ENCODE measurements at places on chromosomes 6 and 20.

DNA sequence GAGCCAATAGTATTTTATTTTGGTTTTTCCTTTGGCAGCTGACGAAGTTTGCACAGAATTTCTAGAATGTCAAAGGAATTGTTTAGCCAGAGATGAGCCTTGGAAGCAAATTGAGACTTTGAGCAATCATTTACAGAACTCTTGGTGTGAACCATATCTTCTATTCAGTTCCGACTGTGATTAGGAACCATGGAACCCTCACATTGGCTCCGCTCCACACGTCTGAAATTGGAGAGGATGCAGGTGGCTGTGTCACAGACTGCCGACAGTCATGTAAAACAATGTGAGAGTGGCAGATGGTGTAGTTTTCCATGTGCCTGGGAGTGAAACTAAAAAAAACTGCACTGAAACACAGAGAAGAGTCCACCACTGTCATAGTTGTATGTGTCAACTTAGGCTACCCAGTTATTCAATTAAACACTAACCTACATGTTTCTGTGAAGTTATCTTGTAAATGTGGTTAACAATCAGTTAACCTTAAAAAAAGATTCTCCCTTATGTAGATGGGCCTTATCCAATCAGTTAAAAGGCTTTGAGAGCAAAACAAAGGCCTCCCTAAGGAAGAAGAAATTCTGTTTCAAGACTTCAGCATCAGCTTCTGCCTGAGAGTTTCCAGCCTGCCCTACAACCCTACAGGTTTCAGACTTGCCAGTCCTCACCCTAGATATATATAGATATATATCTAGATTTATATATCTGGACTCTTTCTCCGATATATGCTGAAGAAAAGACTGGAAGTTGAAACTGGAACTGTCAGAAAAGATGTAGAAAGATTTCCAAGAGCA, 3.3 kb upstream of the HMGN4 start:
- no peak for DNase-seq

DNA sequence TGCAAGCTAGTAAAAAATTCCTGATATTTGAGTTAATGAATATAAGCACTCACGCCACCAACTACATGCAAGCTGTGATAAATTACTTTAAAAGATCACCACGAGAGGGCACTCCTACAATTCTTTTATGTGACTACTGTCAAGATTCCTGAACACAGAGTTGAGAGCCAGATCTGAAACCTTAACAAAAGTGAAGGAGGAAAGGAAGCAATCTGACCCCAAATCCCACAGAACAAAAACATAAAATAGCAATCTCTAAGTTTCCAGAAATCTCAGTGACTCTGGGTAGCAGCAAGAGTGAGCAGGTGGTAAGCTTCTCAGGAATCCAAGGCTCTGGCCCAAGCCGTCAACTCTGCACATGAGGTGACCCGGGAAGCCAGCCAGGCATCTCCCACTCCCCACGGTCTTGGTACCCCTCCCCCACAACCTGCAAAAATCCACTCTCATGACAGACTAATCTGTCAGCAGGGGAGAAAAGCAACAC, 55.1 kb downstream of the STAU1 start:
- peak; percentile 41 for DNase-seq

DNA sequence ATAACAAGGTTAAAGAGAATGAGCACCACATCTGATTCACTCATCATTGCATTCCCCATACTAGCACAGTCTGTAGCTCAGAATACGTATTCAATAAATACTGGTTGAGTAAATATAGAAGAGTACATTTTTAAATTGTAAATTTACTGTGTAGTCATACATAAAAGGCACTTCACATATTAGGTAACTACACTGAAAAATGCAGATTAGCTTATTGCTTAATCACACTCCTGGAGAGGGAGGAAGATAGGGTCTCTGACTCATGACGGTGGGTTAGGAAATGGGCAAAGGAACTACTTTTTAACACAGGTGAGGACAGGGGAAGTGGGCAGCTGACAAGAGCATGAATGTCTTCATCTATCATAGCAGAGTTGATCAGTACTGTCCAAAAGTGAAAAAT, 133.2 kb downstream of the TBC1D32 start:
- no peak for DNase-seq

- DNase-seq: no peak
Observed at GRCh38 chr20:17507032-17507431, 24.1 kb downstream of the BFSP1 start.

DNA sequence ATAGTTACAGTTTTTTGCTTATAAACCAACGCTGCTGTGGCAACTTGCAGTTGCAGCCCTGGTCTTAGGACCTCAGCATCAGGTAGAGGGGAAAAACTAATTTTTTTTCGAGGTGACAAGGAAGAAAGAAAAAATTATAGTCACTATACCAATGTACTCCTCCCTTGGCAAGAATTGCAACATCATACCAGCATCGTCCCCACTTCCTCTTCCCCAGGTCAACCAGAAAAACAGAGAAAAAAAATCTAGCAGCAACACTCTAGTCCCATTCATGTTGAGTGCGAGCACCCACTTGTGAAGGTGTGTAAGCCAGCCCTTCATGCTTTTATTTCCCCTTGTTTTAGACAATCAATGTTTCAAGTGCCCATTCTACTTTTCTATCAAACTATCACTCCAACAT, 13.1 kb upstream of the DCBLD1 start:
- no peak for DNase-seq

- DNase-seq: no peak
Observed at GRCh38 chr6:16659466-16660156, 101.6 kb downstream of the ATXN1 start.

DNA sequence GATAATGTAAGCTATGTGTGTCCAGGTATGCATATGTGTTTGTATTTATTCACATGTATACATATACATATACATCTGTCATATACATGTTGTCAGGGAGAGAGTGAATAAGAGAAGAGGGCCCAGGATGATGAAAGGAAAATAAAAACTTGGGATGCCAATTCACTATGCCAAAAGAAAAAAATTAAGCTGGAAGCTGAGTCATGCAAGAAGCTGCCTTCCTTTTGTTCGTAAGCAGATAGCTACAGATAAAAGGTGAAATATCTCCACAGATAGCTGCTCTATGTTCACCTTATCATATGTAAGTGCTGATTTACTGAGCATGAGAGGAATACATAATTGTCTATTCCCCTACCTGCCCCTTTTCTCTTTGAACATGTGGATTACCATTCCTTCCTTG, 579.9 kb downstream of the EPM2A start:
- DNase-seq: no peak

DNA sequence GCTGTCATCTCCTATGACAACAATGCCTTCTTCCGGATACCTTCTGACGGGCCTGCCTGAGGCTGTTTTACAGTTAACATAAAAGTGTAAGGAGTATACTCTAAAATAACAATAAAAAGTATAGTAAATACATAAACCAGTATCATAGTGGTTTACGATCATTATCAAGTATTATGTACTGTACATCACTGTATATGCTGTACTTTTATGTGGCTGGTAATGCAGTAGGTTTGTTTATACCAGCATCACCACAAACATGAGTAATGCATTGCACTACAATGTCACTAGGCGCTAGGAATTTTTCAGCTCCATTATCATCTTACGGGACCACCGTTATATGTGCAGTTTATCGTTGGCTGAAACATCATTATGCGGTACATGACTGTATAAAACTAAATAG, 76.5 kb downstream of the VEGFA start:
- DNase-seq: no peak

DNA sequence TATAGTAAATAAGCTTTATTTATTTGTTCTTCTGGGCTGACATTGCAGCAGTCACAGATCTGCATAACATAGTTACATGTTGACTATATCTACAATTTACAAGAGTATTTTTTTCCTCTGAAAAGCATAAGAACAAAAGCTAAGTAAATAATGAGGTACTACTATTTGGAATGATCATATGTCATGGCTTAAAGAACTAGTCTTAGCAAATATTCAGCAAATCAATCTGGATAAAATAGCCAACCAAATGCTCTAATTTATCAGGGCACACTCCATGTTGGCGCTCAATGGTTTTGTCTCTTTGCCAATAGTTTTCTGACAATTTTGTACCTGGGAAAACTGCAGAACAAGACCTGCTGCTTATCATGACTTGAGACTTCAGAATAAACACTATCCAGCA, 233.4 kb upstream of the RIN2 start:
- no peak for DNase-seq

- no peak for DNase-seq
Observed at GRCh38 chr6:97021194-97021593, 96.7 kb downstream of the KLHL32 start.

- no peak for DNase-seq
Observed at GRCh38 chr20:50252701-50253100, 62.1 kb downstream of the CEBPB start.

- DNase-seq: no peak
Observed at GRCh38 chr20:41567615-41568014, 50.6 kb downstream of the CHD6 start.

DNA sequence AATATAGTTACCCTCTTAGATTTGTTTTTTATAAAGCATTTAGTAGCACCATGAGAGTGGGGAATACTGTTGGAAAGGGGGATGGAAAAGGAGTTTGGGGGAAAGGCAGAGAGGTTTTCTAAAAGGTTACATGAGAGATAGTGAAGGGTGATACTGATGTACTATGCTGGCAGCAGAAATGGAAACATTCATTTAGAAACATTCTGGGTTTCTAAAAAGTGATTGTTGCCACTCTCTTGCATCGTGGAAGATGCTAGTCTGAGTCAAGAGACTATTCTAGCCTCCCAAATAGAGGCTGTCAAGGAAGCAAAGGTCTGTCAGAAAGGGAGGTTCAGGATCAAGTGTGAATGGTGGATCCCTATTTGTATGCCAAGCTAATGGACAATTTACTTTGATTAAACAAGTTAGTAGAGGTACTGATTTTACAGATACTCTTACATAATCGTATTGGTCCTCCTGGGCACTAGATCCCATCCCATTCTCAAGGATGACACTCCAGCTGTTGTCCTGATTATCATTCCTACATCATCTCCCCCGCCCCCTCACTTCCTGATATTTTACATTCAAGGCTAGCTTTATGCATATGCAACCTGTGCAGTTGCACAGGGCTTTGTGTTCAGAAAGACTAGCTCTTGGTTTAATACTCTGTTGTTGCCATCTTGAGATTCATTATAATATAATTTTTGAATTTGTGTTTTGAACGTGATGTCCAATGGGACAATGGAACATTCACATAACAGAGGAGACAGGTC, 15.4 kb upstream of the ABT1 start:
- DNase-seq: no peak

GRCh38 chr6:131366223-131366622, 206.8 kb upstream of the ARG1 start:
- no peak for DNase-seq

DNA sequence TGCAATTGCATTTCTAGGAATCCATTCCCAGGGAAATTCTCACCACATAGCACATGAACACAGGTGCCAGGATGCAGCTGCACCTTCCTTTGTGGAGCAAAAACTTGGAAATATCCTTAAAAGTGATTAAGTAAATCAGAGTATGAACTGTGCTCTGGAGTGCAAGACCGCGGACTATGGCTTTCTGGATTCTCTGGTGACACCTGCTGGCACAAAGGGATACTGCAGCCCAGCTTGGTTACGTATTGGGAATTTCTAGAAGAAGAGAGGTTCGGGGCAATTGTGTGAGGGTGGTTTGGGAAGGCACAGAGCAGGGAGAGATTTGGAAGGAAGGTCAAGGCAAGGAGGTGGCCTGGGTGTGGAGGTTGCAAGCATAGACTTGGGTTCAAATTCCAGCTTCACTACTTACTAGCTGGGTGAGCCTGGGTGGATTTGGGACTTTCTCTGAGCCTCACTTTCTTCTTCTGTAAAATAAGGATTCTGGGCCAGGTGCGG, 15.9 kb upstream of the PEDS1 start:
- peak; percentile 40 for DNase-seq

- no peak for DNase-seq
Observed at GRCh38 chr6:154232013-154232910, 124.3 kb downstream of the IPCEF1 start.

DNA sequence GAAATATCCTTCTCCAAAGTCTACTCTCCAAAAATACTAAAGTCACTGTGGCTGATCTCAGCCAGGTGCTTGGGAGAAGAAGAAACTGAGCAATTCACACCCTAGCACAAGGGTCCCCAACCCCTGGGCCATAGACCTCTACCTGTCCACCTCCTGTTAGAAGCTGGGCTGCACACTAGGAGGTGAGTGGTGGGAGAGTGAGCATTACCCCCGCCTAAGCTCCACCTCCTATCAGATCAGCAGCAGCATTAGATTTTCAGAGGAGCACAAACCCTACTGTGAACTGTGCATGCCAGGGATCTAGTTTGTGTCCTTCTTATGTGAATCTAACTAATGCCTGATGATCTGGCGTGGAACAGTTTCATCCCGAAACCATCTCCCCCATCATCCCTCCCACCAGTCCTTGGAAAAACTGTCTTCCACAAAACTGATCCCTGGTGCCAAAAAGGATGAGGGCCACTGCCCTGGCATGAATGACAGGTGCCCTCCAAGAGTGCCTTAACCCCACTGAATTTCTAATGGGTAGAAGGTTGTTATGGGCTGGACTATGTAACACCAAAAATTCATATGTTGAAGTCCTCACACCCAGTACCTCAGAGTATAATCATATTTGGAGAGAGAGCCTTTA, 109.2 kb upstream of the CDYL start:
- DNase-seq: no peak

GRCh38 chr6:90297867-90298381, 1.3 kb upstream of the BACH2 start:
- no peak for DNase-seq

DNA sequence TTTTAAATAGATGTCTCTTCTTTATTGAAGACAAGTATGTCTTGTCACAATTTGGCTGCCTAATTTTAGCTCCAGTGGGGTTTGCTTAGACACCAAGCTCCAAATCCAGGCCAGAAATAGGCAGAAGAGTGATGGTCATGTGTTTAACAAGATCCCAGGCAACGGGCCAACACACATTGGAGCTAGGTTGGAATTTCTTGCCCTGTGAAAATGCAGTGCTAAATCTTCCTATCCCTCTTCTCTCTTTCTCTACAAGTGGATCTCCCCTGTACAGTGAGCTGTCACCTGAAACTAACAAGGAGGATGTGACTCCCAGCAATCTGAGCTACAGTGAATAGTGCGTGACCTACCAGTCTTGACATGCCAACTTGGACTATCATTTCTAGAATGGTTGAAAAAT, 65.3 kb upstream of the VGLL2 start:
- DNase-seq: no peak

DNA sequence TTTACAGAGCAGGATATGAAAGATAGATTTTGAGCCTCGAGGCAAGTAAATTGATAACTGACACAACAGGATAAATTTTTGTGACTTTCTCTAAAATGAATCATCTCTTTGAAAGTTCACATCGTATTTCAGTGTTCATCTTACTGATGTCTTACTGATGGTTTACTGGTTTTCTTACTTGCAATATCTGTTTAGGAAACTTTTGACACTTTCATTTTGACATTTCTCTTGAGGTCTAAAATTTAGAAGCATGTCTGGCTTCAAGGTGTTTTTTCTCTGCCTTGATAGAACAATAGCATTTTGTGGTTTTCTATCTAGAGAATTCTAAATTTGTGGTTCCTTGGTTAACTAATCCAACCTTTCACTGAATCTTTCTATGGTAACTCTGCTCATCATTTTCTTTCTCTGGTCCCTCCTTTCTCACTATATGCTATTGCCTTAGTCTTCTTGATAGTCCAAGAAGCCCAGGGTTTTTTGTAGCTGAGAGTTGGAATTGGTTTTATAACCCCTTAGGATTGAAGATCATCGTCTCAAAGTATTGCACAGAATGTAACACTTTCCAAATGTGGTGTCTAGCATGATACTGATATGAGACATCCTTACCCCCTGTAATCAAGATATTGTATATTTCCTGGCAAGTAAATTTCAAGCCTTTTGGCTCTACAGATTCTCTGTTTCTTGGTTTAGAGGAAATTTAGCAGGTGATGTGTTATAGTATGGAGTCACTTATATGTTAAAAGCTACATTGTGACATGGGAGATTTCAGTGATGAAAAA, 98.7 kb downstream of the RNF144B start:
- DNase-seq: no peak

All from GM12864 (cell line).